Stimulated activated CD4-positive, alpha-beta T cell treated with anti-CD3 and anti-CD28 coated beads, Interleukin-1b, Interleukin-23, amount 100 ng/mL, for 1 hour (primary cell): ENCODE measurements at places on chromosomes 5 and 9.

DNA sequence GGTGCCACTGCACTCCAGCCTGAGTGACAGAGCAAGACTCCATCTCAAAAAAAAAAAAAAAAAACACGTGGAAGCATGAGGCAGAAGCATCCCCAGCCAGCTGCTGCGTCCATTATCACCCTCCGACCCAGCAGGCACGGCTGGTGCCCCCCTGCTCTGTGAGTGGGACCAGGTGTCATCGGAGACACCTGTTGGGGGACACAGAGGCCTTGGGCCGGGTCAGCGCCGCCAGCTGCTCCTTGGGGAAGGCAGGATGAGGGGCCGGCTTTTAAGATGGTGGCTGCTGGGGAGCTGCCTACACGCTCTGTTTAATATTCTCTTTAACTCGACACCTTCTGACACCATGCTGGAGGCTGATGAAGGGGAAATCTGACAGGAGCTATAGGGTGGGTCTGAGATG is 80.2 kb upstream of the RUFY1 start:
- DNase-seq: no peak

DNA sequence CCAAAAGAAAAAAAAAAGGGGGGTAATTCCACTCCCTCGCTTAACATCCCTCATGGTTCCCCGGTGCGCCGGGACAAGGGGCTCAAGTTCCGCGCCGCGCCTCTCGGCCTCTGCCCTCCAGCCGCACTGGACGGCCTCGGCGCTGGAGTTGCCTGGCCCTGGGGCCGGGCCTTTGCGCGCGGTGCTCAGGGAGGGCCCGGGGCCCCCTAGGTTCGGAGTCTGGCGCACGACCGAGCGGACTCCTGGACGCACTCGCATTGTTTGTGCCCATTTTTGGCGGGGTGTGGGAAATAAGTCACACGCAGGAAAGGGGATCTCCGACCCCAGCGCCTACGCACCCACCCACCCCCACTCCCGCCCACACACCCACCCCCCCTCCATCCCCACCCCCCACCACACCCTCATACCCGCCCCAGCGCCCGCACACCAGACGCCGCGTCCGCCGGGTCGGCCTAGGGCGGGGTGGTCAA is 381 bp downstream of the MED22 start:
- no peak for DNase-seq

DNA sequence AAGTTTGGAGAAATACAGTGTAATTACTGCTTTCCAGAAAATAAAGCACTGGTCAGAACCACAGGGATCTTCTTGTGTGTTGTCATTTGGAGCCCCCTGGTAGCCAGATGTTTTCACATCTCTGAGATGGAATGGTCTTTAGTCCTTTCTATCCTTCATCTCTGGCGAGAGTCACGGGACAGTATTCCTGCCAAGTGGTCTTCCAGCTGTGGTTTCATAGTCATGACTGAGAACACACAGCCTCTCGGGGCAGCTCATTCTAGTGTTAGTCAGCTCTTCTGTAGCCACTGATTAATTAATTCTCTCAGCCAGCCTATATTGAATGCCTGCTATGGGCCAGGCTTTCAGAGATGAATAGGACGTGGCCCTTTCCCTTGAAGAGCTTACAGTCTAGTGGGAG is 34.1 kb downstream of the HMGXB3 start:
- no peak for DNase-seq

DNA sequence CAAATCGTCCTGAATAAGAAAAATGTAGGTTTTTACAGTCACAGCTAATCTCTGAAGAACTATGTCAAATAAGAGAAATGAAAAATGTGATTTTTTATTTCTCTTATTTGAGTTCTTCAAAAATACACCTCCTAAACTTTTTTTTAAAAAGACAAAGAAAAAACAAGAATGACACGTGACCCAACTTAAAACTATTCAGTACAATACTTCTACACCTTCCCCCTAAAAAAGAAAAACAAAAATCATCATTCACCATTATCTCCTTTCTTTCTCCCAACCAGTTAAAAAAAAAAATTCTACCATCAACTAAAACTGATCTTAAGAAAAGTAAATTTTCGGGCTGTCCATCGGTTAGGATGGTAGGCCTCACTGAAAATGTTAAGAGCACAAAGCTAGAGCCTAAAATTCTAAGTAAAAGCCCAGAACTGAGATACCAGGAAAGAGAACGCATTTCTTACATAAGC is 2.1 kb downstream of the RNF145 start:
- no peak for DNase-seq

GRCh38 chr5:169527066-169527465 is 56.5 kb upstream of the SPDL1 start:
- no peak for DNase-seq

GRCh38 chr9:97864396-97864795 is 11.4 kb downstream of the FOXE1 start:
- DNase-seq: no peak

- no peak for DNase-seq
Measured at GRCh38 chr9:81581986-81582385, 107.4 kb downstream of the TLE1 start.

DNA sequence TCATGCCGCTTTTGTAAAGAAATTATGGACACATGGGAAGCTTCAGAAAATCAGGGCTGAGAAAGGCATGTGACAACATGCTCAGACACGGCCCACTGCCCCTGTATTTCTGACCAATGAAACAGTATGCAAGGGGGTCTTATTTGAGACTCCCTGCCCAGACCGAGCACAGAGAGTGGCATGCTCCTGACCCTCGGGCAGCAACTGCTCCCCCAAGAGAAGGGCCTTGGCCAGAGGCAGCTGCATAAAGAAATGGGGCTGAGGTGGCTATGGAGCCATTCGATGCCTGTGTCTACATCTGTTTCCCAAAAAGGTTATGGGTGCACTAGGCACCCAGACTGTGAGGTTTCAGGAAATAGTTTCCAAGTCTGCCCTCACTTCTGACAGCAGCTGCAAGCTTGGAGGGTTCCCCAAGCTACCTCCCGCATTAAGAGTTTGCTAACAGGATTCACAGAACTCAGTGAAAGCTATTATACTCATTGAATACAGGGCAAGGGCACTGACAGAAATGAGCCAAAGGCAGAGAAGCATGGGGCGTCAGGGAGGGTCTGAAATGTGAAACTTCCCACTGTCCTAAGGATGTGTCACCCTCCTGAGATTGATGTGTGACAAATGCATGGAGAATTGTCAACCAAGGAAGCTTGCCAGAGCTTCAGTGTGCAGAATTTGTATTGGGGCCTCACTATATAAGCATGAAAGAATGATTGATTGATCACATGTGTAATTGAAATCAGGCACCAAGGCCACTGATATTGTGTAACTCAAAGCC is 94.3 kb downstream of the DAP start:
- DNase-seq: no peak
